ENCODE measurements at places on chromosomes 12 and 14.

- DNase-seq = no peak
Observed at GRCh38 chr14:51462182-51462581, 189.5 kb upstream of the FRMD6 start.

DNA sequence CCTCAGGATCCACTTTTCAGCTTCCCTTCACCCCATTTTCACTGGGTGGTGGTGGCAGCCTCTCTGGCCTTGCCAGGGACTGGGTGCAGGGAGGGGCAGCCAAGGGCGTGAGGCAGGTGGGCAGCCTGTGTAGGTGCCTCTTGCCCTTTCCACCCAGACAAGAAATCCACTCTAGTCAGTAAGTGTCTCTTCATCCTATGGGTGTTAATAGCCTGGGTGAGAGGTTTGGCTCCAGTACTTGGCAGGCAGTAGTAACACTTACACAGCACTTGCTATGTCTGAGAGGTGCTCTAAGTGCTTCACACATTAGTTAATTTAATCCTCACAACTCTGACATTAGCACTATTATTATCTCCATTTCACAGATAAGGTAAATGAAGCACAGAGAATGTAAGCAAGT is 171.9 kb downstream of the EMP1 start:
- no peak for DNase-seq

DNA sequence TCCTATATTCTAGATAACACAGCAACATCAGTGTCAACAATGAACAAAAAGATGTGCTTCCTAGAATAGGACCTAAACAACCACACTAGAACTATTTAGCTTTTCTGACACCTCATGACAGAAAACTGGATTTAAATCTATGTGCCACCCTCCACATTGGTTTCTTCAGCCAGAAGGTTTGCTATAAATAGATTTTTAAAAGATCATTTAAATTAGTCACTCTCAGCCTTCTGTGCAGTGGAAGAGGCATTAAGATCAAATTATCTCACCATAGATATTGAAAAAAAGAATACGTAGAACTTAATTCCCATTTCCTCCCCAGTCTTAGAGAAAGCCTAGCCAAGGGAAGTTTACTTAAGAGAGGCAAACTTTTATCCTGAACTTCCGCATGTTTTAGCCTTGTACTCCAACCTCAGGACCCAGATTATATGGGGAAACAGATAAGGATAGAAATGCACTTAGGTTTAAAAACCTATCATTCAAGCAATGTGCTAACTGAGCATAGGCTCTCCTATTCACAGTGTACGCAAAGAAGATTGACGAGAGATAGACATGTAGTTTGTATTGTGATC is 59.6 kb downstream of the NELL2 start:
- no peak for DNase-seq

- DNase-seq = no peak
Observed at GRCh38 chr12:19959353-19959752, 409.0 kb upstream of the PDE3A start.

- no peak for DNase-seq
Observed at GRCh38 chr14:51269634-51270033, 29.6 kb downstream of the TMX1 start.
